ENCODE measurements at places on chromosomes 11 and 22. TPM values are rescaled to one million over a fixed set of nuclear protein-coding genes. Genes with fewer than 3 reads are reported as not detected.

DNA sequence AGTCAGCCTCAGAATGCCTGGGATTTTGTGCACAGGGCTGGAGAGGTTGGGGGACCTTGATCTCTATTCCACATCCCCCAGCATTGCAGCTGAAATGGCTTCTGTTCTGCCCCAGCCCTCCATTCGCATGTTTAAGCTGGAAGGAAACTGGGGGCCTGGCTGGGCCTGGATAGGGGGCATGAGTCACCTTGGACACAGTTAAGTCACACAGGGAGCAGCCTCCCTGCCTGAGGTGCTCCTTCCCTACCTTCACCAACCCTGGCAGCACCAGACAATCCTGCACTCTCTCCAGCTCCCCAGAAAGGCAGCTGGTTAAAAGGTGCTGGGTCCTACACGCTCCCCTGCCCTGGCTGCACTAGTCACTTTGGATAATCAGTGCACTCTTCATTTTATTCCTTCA lies 763 bp downstream of the SMIM45 start:
- H3K27me3 ChIP-seq = no peaks in the 10 kb centered on the region
- no peak overlapping the region for H3K27ac ChIP-seq
- peaks cover 19% of the 10 kb centered on the region for H3K4me1 ChIP-seq
- no peak for DNase-seq
- H3K36me3 ChIP-seq = no peaks in the 10 kb centered on the region

DNA sequence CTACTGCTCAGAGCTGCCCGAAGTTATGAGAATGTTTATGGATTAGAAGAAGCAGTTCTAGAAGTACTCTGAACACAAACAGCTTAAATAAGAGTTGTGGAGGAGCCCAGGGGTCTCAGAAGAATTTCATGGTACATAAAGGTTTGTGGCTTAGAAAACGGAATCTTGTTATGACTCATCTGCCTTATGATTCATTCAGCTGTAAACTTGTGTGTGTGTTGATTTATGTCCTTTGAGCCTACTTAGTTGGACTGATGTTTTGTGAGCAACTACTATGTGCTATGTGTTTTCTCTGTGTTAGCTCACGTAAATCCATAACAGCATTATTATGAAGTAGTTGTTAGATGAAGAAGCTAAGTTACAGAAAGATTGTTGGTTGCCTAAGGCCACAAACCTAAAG lies 203.7 kb downstream of the PGR start:
- no peak overlapping the region for H3K27ac ChIP-seq
- no peaks in the 10 kb centered on the region for H3K27me3 ChIP-seq
- H3K36me3 ChIP-seq = no peaks in the 10 kb centered on the region
- H3K4me3 ChIP-seq = no peak overlapping the region
- no peak for DNase-seq

- no peak overlapping the region for H3K4me3 ChIP-seq
- peaks cover 10% of the 10 kb centered on the region for H3K4me1 ChIP-seq
- H3K36me3 ChIP-seq = no peaks in the 10 kb centered on the region
- H3K27ac ChIP-seq = no peak overlapping the region
Observed at GRCh38 chr11:47908198-47908597, 60.0 kb upstream of the NUP160 start.

DNA sequence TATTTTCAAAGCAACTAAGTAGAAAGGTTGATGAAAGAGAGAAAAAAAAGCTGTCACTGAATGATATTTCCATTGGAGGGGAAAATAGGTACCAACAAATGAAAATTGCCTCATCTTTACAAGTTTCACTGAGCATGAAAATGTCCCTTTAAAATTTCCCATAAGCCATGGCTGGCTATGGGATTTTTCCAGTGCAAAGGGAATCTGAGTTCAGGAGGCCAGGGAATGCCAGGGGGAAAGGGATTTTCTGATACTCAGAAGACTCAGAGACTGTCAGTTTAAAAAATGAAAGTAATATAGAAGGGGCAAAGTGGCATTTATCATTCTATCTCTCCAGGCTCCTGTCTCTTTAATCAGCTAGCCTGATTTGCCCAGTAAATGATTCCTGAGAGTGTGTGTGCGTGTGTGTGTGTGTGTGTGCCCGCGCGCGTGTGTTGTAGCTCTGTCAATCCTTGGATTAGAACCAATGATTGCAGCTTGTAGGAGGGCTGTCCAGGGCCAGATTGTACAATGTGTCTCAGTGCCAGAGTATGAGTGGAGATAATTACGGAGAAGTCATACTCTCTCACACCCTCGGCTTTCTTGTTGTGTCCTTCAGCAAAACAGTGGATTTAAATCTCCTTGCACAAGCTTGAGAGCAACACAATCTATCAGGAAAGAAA lies at the start of gene NTM:
NTM (plus strand) TSS at position 526 of the 662 bp plus-strand sequence.
- H3K27ac ChIP-seq = no peak within 1 kb of the TSS
- no peaks in the 10 kb centered on the region for H3K36me3 ChIP-seq
- no peaks in the 10 kb centered on the region for H3K27me3 ChIP-seq
- H3K4me3 ChIP-seq = no peak within 1 kb of the TSS
- no peak for DNase-seq
- no peaks in the 10 kb centered on the region for H3K4me1 ChIP-seq

- H3K36me3 ChIP-seq = no peaks in the 10 kb centered on the region
- H3K4me1 ChIP-seq = peaks cover 10% of the 10 kb centered on the region
- peaks cover 10% of the 10 kb centered on the region for H3K27me3 ChIP-seq
- DNase-seq = no peak
- no peak overlapping the region for H3K27ac ChIP-seq
- no peak overlapping the region for H3K4me3 ChIP-seq
Observed at GRCh38 chr11:127939000-127939399, 648.4 kb downstream of the ETS1 start.

GRCh38 chr11:113647856-113648255 lies 58.3 kb downstream of the TMPRSS5 start:
- H3K4me1 ChIP-seq = peaks cover 2% of the 10 kb centered on the region
- H3K27ac ChIP-seq = no peak overlapping the region
- DNase-seq = no peak
- H3K36me3 ChIP-seq = no peaks in the 10 kb centered on the region
- H3K4me3 ChIP-seq = no peak overlapping the region

GRCh38 chr11:110339456-110340250 lies 43.2 kb upstream of the RDX start:
- no peak overlapping the region for H3K27ac ChIP-seq
- DNase-seq = no peak
- H3K36me3 ChIP-seq = peaks cover 29% of the 10 kb centered on the region
- no peak overlapping the region for H3K4me3 ChIP-seq
- H3K27me3 ChIP-seq = no peaks in the 10 kb centered on the region

DNA sequence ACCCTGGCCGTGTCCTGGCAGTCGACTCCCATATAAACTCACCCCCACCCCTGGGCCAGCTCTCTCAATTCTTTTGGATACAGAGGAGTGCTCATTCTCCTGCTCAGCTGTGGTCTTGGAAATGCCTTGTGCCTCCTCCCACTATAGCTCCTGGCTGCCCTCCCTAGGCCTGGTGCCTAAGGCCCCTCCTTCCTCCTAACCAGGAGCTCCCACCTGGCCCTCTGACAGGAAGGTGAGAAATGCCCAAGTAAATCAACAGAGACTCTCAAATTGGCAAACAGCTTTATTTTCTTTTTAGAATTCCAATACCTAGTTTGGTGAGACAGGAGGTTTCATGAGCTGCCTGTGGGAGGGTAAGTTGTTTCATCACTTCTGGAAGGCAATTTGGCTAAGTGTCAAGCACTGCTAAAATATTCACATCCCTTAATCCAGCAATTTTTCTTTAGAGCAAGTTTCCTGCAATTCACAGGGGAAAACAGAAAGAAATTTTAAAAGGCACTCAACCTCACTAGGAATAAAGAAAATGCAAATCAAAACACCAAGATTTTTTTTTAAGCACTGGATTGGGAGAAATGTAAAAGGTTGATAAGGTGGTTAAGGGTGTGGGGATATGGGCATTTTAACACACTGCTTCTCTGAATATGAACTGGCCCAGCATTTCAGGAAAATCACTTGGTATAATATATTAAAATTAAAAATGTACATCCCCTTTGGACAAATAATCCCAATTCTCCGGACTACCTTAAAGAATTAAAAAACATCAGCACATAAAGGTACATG lies 209.7 kb upstream of the ARHGAP20 start:
- H3K27me3 ChIP-seq = no peaks in the 10 kb centered on the region
- no peaks in the 10 kb centered on the region for H3K36me3 ChIP-seq
- no peak overlapping the region for H3K27ac ChIP-seq
- no peak overlapping the region for H3K4me3 ChIP-seq

DNA sequence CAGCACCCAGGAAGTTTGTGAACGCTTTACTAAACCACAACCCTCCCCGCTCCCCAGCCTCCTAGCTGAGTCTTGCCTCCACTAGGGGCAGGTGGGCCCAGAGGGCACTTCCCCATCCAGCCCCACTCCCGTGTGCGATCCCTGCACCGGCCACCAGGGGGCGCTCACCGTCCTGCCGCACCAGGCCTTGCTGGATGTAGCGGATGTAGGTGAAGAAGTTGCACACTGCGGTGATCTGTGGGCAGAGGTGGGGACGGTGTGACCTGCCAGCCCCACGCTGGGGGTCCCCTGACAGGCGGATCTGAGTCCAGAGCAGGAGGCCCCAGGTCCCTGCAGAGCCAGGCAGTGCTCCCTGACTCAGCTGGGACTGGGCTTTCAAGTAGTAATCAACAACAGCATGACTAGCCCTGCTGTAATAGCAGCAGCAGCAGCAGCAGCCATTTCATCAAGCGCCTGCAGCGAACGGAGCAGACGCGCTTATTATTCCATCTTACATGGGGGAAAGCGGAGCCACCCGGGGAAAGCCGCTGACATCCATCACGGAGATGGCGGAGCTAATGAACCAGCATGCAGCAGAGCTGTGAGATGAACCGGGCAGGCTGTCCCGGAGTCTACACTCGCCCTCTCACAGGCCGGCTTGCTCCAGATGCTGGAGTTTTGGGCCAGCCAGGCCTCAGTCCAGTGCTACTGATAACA lies 7.9 kb upstream of the FADS3 start:
- DNase-seq = peak; percentile 91
- H3K36me3 ChIP-seq = no peaks in the 10 kb centered on the region
- peaks cover 2% of the 10 kb centered on the region for H3K27me3 ChIP-seq
- no peak overlapping the region for H3K27ac ChIP-seq
- peaks cover 4% of the 10 kb centered on the region for H3K4me1 ChIP-seq

GRCh38 chr11:2574553-2575535 lies 125.0 kb downstream of the KCNQ1OT1 start:
- H3K27me3 ChIP-seq = no peaks in the 10 kb centered on the region
- no peak overlapping the region for H3K27ac ChIP-seq
- H3K36me3 ChIP-seq = no peaks in the 10 kb centered on the region
- H3K4me1 ChIP-seq = no peaks in the 10 kb centered on the region
- no peak for DNase-seq
- H3K4me3 ChIP-seq = no peak overlapping the region

DNA sequence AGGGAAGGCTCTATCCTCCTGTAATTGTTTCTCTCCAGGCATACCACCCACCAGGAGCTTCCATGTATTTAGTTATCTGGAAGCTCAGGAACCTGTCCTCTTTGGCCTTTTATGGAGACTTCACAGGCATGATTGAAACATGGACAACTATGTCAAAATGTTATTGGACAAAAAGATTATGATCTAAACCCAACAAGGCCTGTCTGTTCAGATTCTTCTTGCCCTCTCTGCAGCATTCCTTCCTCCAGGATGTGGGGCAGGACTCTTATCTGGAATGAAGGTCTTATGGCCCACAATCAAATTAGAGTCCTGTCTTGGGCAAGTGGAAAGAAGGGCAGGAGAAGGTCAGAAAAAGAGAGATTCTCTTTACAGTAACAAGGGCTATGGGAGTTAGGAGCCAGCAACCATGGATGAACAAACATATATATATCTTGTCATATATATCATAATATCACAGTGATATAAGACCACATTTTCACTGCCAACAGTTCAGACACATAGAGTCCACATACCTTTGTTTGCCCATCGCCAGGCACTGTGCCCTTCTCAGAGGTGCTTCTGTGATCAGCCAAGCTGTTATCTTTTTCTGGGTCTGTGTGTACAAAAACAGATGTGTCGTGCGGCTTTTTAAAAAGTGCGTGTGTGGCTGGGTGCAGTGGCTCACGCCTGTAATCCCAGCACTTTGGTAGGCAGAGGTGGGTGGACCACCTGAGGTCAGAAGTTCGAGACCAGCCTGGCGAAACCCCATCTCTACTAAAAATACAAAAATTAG lies 42.5 kb upstream of the SUSD2 start:
- DNase-seq = no peak
- peaks cover 44% of the 10 kb centered on the region for H3K36me3 ChIP-seq
- H3K4me1 ChIP-seq = peaks cover 19% of the 10 kb centered on the region
- no peak overlapping the region for H3K27ac ChIP-seq
- H3K27me3 ChIP-seq = no peaks in the 10 kb centered on the region

- H3K4me1 ChIP-seq = peaks cover 19% of the 10 kb centered on the region
- no peak for DNase-seq
- H3K27me3 ChIP-seq = no peaks in the 10 kb centered on the region
- peaks cover 6% of the 10 kb centered on the region for H3K36me3 ChIP-seq
Observed at GRCh38 chr22:25728071-25728470, 13.9 kb upstream of the MYO18B start.

DNA sequence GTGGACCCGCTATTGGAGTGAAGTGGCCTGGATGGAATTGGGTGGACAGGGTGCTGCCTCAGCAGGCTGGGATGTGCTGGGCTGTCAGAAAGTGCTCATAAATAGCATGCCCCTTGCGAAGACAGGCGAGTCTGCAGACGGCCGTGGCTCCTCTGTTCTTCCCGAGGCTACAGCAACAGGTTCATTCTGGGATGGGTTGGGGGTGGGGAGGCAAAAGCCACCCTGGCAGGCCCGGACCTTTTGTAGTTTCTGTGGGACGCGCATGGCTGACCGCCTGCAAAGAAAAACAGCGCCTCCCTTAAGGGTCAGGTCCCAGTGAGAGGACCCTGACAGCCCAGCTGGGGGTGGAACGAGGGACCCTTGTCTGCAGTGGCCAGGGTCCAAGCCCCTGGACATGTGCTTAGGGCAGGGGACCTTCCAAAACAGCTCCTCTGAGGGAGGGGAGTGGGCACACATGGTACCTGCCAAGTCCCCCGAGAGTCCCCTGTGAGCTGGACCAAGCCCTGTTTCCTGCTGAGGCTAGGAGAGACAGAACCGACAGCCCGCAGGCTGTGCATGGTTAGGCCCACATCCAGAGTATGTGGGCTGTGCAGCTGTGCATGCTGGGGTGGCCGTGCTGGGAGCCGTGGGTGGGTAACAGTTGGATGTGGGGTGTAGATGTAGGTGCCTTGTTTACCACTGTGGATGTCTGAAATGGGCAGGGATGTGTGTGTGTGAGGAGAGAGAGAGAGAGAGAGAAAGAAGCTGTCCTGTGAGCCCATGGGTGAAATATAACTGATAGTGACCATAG lies at the start of gene CRYBB3:
CRYBB3 (plus strand) TSS at position 128 of the 790 bp plus-strand sequence. CDS start 1,539 bp downstream, outside the sequence.
- H3K4me1 ChIP-seq = peaks cover 2% of the 10 kb centered on the region
- H3K27ac ChIP-seq = no peak within 1 kb of the TSS
- H3K27me3 ChIP-seq = no peaks in the 10 kb centered on the region

FXYD6 gene
- not detected for total RNA-seq

APOL5 gene
- not detected for total RNA-seq

EIF4G2 gene
- total RNA-seq = 594 TPM

FZD4 gene
- 0.13 TPM for total RNA-seq

TMEM151A gene
- total RNA-seq = not detected

SMC1B gene
- 0.81 TPM for total RNA-seq
